CD8-positive, alpha-beta memory T cell (primary cell): ENCODE measurements at places on chromosomes 16 and 17.

- H3K27ac ChIP-seq = no peak overlapping the region
- no peak overlapping the region for H3K4me3 ChIP-seq
- H3K36me3 ChIP-seq = peaks cover 5% of the 10 kb centered on the region
- no peak for DNase-seq
- H3K4me1 ChIP-seq = no peaks in the 10 kb centered on the region
Measured at GRCh38 chr16:24102209-24102660, 153.9 kb upstream of the CACNG3 start.

DNA sequence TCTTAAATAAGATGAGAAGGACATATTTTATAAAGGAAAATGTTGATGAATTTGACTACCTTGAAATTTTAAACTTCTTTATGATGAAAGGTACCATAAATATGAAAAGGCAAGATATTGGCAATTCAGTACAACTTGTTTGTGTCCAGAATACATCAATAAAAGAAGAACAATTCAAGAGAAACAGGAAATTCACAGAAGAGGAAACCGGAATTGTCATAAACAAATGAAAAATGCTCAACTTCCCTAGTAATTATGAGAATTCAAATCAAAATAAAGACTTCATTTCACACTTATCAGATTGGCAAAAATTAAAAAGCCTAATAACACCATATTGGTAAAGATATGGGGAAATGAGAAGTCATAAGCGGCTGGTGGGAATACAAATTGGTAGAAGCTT lies 54.3 kb downstream of the WSB1 start:
- DNase-seq = no peak
- H3K4me3 ChIP-seq = no peak overlapping the region
- peaks cover 3% of the 10 kb centered on the region for H3K4me1 ChIP-seq
- H3K27ac ChIP-seq = no peak overlapping the region
- no peaks in the 10 kb centered on the region for H3K27me3 ChIP-seq
- no peaks in the 10 kb centered on the region for H3K36me3 ChIP-seq

DNA sequence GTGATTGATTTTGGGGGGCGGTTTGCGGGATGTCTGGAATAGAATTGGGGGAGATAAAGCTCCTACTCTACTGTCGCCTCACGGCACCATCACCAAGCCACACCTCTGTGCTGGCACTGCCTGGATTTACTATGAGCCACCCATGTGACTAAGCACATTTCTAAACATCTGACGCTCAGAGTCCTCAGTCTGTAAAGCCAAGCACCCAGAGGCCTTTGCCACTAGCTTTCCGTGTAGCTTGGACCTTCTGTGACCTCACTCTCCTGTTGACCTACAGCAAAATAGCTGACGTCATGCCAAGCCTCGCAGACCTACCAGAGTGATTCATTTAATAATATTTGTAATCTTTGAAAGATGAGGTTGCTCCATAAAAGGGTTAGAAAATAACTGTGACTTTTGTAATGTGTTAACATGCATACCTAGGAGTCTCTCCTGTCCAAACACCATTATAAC lies 38.5 kb upstream of the MYOCD start:
- no peak for DNase-seq
- no peak overlapping the region for H3K4me3 ChIP-seq
- H3K4me1 ChIP-seq = no peaks in the 10 kb centered on the region

GRCh38 chr17:49862781-49863331 lies 15.0 kb upstream of the TAC4 start:
- no peaks in the 10 kb centered on the region for H3K36me3 ChIP-seq
- no peaks in the 10 kb centered on the region for H3K27me3 ChIP-seq
- peaks cover 5% of the 10 kb centered on the region for H3K4me1 ChIP-seq
- no peak overlapping the region for H3K4me3 ChIP-seq
- no peak overlapping the region for H3K27ac ChIP-seq

DNA sequence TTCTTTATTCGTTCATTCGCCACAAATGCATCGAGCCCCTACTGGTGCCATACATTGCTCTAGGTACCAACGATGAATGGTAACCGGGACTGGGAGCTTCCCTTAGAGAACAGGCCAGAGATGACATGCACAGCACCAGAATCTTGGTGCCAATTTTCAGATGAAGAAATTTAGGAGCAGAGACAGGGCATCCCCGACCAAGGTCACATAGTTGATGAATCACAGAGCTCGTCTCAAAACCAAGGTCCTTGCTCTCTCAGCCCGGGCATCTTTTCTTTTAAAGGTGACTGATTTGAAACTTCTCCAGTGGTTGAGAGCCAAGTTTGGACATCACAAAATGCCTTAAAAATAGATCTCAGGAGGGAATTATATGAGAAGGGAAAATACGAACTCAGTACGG lies 73.2 kb upstream of the C16orf82 start:
- no peak overlapping the region for H3K4me3 ChIP-seq
- no peaks in the 10 kb centered on the region for H3K36me3 ChIP-seq
- no peaks in the 10 kb centered on the region for H3K27me3 ChIP-seq
- H3K4me1 ChIP-seq = no peaks in the 10 kb centered on the region
- no peak overlapping the region for H3K27ac ChIP-seq

DNA sequence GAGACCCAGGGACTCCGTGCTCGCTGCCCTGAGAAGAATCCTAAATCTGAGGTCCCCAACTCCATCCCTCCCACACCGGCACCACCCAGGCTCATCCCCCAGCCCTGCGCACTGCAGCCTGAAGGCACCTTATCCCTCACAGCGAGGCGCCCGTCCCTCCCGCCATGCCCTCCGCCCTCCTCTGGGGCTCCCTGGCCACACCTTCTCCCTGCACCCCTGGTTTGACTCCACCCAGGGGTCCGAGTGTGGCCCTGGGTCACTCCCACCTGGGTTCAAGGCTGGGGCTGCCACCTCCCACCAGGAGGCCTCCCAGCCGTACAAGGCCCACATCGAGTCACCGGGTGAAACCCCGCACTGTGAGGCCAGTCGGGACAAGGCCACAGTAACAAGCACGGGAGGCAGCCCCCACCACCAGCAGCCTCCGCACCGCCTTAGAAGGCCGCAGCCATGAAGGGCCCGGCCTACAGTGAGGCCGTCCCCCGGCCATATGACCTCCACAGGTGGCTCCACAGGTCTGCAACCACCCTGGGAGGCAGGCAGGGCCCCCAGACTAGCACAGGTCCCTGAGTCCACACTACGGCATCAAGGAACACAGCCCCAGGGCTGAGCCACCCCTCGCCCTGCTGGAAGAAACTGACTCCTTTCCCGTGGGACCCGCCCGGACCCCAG lies 8.3 kb downstream of the HAGH start:
- H3K4me1 ChIP-seq = no peaks in the 10 kb centered on the region
- H3K4me3 ChIP-seq = no peak overlapping the region
- no peak for DNase-seq
- peaks cover 25% of the 10 kb centered on the region for H3K36me3 ChIP-seq

- no peaks in the 10 kb centered on the region for H3K36me3 ChIP-seq
- H3K27me3 ChIP-seq = no peaks in the 10 kb centered on the region
- no peak overlapping the region for H3K4me3 ChIP-seq
- H3K27ac ChIP-seq = no peak overlapping the region
- DNase-seq = no peak
- H3K4me1 ChIP-seq = no peaks in the 10 kb centered on the region
Measured at GRCh38 chr17:72397687-72398086, 276.9 kb downstream of the SOX9 start.

GRCh38 chr16:31356566-31357323 lies 1.8 kb downstream of the ITGAX start:
- no peak overlapping the region for H3K4me3 ChIP-seq
- H3K27ac ChIP-seq = no peak overlapping the region
- peaks cover 17% of the 10 kb centered on the region for H3K4me1 ChIP-seq
- no peaks in the 10 kb centered on the region for H3K27me3 ChIP-seq

GRCh38 chr17:63477480-63478440 lies 899 bp downstream of the ACE start:
- H3K27me3 ChIP-seq = peaks cover 7% of the 10 kb centered on the region
- no peak overlapping the region for H3K4me3 ChIP-seq
- H3K4me1 ChIP-seq = peaks cover 14% of the 10 kb centered on the region
- H3K36me3 ChIP-seq = no peaks in the 10 kb centered on the region

DNA sequence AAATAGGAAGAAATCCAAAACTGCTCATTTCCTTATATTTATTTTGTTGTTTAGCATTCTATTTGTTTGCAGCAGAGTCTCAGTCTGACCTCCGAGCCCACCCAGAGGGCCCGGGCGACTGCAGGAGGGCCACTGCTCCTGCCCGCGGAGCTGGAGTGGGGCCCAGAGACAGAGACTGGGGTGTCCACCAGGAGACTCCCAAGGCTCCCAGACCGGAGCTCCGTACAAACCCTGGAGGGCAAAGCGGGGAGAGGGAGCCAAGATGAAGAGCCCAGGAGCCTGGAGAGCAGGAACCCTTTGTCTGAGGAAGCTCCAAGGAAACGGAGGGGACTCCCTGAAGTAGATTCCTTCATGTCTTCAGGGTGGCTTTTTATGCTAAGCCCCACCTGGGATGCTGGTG lies 57.9 kb downstream of the AXIN2 start:
- H3K27ac ChIP-seq = no peak overlapping the region
- no peak for DNase-seq
- no peaks in the 10 kb centered on the region for H3K4me1 ChIP-seq
- H3K27me3 ChIP-seq = no peaks in the 10 kb centered on the region

DNA sequence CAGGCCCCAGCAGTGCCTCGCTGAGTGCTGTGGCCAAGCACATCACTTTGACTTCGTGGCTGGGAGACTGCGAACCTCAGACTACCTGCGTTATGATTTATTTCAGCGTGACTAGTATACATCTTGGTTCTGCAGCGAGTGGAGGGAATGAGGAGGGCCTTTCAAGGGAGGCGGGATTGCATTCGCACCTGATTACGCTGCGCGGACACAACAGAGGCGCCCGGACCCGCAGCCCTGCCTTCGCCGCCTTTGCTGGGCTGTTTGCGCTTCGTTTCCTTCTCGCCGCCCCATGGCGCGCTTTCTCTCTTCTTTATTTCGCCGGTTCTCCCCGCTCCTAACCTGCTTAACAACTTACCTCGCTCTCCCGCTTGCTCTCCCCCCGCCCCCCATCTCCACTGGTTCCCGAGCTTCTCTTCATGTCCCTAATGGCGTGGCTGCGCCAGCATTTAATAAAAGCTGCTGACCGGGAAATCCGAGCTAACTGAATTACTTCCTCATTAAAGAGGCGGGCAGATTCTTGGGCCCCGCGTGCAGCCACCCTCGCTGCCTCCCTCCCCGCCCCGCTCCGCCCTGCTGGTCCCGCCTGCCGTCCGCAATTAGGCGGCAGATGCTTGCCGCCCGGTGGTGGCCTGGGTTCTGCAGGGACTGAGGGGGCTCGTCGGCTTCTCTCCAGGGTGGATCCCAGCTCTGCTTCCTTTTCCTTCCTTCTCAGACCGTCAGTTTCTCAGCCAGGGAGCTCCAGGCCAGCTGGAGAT lies 257.6 kb upstream of the SDK2 start:
- no peaks in the 10 kb centered on the region for H3K4me1 ChIP-seq
- DNase-seq = no peak
- H3K27me3 ChIP-seq = peaks cover 20% of the 10 kb centered on the region

DNA sequence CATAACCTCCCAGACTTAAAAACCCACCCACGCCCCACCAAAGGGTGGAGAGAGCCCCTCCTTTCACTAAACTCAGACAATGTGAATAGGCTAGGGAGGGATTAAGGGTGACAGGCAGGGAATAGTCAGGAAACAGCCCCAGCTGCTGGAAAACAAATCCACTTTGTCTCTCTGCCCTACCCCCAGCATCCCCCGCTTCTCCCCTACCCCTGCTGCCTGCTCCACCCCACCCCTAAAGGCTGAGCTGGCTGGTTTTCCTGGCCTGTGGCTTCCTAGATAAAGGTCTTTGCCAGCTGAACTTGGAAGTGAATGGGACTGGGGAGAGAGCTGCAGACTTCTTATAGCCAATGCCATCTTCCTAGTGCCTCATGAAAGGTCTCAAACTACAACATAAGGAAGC lies 15.0 kb downstream of the CAVIN1 start:
- H3K4me1 ChIP-seq = peaks cover 9% of the 10 kb centered on the region
- H3K27me3 ChIP-seq = no peaks in the 10 kb centered on the region
- no peaks in the 10 kb centered on the region for H3K36me3 ChIP-seq
- H3K27ac ChIP-seq = no peak overlapping the region
- DNase-seq = no peak

DNA sequence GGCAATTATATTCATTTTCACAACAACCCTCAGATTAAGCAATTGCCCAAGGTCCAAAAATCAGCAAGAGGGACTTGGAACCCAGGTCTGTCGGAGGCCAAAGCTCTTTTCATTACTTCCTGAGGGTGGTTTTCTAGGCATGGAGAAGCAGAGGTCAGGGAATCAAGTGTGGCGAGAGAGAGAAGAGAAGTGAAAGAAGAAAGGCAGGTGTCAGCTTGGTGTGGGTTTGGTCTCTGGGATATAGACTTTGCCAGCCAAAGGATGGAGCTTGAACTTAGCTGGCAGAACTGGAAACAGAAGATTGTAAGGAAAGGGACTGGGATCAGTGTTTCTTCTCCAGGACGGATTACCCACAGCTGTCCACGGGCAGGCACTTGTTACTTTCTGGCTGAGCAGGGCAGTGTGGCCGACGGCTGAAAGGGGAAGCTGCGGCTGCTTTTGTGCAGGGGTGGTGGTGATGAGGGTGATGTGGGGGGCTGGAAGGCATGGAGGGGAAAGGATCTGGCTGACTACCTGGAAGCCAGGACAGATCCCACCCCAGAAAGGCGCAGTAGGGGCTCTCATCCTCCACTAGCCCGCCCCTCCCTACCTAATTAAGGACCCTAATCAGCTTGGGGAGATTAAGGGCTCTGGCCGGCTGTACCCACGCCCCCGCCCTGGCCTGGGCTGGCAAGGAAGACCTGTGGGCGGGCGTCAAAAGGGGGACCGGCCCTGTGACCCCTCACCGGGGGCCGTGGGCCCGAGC lies at the start of gene GUCY2D:
TSS of gene GUCY2D (plus strand) at position 640 of the 745 bp plus-strand sequence. CDS start 433 bp downstream, outside the sequence.
- no peak within 1 kb of the TSS for H3K27ac ChIP-seq
- H3K4me1 ChIP-seq = peaks cover 6% of the 10 kb centered on the region
- no peak for DNase-seq
- H3K36me3 ChIP-seq = no peaks in the 10 kb centered on the region
- peaks cover 18% of the 10 kb centered on the region for H3K27me3 ChIP-seq
- no peak within 1 kb of the TSS for H3K4me3 ChIP-seq

GRCh38 chr17:2854143-2855055 lies 58.2 kb downstream of the RAP1GAP2 start:
- H3K4me3 ChIP-seq = peak overlapping the region; percentile 50
- peaks cover 9% of the 10 kb centered on the region for H3K27me3 ChIP-seq
- H3K36me3 ChIP-seq = no peaks in the 10 kb centered on the region
- H3K4me1 ChIP-seq = peaks cover 12% of the 10 kb centered on the region
- no peak for DNase-seq
- H3K27ac ChIP-seq = no peak overlapping the region
